ENCODE measurements at places on chromosomes 12 and 14.

DNA sequence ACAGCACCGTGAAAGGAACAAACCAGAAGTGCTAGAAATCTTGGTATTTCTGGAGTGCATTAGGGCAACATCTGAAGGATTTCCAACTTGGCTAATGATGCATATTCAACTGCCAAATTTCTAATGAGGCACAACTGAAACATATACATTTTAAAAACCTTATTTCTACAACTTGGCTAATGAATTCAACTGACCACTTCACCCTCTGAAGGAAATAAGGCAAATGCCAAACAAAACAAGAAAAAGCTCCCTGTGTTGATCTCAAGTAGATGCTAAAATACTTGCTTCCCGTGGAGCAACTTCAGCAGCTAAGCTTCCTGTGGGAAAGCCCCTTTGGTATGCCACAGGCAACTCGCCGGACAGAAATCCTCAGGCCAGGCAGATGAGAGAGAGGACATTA lies 167.1 kb downstream of the TTC7B start:
- no peak for DNase-seq

DNA sequence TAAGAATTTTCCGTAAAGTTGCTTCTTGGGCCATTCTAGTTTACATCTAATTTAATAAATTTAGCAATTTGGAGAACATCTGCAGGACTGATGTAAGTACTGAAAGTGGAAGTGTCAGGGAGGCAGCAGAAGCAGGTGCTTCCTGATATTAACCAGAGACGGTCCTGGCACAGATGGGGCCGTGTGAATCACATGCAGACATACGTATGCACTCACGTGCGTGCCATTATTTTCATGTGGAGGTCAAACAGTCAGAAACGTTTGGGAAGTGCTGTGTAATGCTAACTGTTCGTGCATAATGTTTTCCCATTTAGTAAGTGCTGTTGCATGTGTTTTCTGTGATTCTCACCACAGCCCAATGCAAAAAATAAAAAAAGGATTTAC lies 87.8 kb upstream of the DYNC1H1 start:
- DNase-seq = no peak

GRCh38 chr14:36449903-36450302 lies 70.1 kb downstream of the NKX2-1 start:
- no peak for DNase-seq

DNA sequence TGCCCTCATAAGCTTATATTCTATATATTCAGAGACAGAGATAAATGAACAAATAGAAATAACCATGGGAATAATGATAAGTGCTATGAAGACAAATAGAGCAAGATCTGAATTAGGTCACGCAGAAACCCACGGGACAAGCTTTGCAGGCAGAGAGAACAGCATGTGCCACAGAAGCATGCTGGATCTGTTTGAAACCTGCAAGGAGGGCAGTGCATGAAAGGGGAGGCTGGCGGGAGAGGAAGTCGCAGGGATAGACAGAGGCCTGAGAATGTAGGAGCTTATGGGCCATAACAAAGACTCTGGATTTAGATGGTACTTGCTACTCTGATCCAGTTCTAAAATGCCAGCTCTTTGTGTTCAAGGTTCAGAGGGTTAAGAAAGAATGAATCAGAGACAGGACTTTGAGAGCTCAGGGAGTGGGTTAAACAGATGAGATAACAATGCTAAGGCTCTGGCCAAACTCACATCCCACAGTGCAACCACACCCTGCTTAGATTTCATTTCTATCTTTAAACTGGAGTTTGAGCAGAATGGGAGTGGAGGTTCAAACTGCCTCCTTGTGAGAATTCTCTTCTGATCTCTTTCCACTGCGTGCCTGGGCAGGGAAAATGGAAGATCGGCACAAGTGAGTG lies 49.2 kb upstream of the PPP1R12A start:
- peak; percentile 42 for DNase-seq

- no peak for DNase-seq
Measured at GRCh38 chr14:99908653-99909250, 115.5 kb downstream of the EML1 start.

GRCh38 chr12:126966498-126966897 lies 1300.5 kb upstream of the TMEM132C start:
- DNase-seq = no peak

- DNase-seq = no peak
Measured at GRCh38 chr12:90543374-90543773, 411.6 kb downstream of the CCER1 start.

DNA sequence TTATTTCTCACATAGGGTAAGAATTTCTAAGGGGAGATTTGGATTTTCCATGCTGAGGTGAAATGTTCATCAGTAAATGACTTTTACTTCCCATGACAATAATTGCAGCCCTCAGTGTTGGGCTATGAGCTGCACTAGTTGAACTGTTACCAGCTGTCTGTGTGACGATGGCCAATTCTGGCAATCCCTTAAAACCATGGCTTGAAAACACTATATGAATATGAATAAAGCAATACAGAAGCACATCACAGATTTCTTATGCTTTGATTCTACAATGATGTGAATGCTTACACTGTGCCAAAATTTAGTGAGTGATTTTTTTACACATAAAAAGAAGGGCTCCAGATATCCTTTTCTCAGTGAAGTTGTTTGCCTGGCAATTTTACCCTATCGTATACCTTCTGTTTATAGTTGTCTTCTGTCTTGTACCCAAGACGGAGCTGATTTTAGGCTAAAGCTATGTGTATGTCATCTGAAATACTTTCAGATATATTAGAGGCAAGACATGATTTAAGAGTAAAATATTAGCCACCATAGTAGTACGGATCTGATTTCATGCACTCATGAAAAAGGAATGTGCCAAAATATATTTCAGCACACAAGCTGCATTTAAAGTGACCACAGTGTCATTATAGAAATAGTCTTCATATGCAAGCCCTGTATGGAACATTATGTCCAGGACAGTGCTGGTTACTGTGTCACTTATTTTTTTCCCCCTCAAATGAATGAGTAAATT lies 52.0 kb downstream of the SLC38A4 start:
- no peak for DNase-seq

DNA sequence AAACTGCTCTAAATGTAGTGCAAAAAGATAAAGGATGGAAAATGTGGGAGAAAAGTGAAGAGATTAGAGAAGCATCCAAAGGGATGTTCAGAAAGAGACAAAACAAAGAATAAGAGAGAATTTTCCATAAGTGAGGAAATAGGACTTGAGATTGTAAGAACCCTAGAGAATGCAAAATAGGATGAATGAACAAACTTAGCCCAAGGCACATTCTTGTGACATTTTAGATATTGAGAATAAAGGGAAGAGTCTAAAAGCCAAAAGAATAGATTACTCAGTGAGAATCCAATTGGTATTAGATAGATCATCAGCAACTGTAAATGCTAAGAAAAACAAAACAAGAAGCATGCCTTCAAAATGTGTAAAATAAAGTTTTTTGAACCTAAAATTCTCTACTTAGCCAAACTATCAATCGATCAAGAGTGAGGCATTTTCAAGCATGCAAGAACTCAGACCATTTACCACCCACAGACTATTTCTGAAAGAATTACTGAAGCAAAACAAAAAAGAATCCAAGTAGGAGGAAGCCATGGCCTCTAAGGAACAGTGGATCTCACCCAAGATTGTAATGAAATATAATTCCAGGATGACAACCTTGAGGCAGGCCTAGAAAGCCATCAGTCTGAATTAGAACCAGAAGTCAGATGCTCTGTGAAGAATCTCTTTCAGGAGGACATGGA lies 33.5 kb downstream of the DYRK2 start:
- no peak for DNase-seq

- DNase-seq = no peak
Measured at GRCh38 chr12:45828402-45828801, 98.9 kb downstream of the ARID2 start.

DNA sequence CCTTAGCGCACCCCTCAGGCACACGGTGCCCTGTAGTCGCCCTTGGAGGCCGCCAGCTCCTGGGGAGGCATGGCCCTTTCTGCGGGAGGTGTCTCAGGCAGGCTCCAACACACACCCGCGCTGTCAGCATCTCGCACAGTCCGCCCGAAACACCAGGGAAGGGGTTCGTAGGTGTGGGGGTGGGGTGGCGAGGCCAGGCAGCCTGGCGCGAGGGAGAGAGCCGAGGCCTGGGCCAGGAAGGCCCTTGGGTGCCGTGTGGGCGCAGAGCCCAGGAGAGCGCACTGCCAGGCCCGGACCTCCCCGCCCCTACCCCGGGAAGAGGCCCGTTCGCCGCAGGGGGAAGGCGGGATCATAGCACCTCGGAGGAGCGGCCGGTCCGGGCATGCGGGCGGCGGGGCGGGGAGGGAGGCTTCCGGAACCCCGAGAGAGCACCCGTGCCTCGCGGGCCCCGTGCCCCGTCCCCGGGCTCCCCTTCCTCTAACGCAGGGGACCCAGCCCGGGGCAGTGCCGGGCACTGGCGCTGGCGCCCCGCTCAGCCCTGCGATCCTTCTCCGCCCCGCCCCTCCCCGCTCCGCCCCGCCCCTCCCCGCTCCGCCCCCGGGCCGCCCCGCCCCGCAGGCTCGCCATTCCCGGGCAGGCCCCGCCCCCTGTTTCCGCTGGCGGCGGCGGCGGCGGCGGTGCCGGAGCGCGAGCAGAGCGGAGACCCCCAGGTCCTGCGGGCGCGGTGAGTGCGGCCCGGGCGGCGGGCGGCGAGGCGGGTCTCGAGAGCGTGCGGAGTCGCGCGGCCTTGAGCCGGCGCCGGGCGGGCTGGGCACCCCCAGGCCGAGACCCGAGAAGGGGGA lies at the start of gene TSPAN9:
TSS of gene TSPAN9 (plus strand) at position 650 of the 842 bp plus-strand sequence. CDS start 123,815 bp downstream, outside the sequence.
- DNase-seq = peak; percentile 92
